ENCODE measurements at places on chromosomes 3 and 15. TPM values are rescaled to one million over a fixed set of nuclear protein-coding genes. Genes with fewer than 3 reads are reported as not detected.

HRH1 gene
- total RNA-seq, result 13.1 TPM

DNA sequence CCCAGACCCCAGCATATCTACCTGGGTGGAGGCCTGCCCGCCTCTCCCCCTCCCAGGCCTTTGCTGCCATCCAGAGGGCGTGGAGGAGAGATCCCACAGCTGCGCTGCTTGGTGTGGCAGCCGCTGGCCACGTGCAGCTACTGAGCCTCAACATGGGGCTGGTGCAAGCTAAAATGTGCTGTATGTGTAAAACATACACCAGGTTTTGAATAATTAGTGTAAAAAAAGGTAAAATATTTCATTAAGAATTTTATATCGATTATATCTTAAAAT lies 95.8 kb downstream of the SEC22A start:
- peaks cover 46% of the 10 kb centered on the region for H3K27me3 ChIP-seq
- no peak overlapping the region for H3K4me3 ChIP-seq
- H3K36me3 ChIP-seq, result no peaks in the 10 kb centered on the region
- no peaks in the 10 kb centered on the region for H3K4me1 ChIP-seq
- H3K27ac ChIP-seq, result no peak overlapping the region

HIGD1A gene
- total RNA-seq, result 201 TPM

DNA sequence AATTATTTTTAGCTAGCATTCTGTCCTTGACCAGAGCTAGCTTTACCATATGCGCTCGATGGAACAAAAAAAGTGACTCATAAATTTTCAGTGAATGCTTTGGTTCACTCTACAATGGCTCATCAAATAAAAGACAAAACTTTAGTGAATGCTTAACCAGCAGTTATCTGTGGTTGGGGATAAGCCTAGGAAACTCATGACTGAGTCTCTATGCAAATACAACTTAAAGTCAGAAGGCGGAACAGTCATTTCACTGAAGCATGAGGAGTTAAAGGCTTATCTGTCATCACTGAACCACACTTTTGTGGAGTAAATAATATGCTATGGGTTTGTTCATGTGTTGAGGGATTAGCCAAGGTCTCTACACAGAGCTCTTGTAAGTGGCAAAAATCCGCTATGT lies 308.4 kb downstream of the SQOR start:
- no peak overlapping the region for H3K4me3 ChIP-seq
- no peak overlapping the region for H3K27ac ChIP-seq
- H3K27me3 ChIP-seq, result no peaks in the 10 kb centered on the region
- H3K4me1 ChIP-seq, result no peaks in the 10 kb centered on the region

DNA sequence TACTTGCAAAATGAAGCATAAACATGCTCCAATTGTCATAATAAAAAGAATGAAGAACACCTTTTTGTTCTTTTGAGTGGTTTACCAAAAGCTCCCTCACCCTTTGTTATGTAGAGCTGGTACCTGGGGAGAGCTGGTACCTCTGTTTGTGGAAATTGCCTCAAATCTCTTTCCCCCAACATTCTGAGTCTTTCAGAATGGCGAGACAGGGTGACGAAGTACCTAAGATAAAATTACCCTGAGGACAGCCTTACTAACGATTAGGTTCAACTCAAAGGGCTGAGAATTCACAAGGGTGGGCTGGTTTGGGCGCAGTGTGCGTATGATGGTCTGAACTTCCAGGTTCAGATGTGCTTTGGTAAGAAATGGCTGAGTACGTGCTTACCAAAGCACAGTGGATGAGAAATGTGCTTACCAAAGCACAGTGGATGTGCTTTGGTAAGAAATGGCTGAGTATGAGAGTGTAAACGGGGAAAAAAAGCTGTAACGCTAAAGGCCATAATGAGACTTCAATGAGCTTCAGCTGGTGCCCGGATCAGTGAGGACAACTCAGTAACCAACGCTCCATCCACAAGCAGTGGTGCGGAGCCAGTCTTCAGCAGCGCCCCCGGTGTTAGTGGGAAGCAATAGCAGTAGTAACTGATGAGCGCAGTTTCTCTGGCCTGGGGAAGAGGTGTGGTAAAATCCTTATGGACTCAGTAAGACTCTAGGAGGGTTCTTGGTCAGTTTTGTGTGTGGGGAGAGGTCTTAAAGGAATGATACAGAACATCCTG lies 72.3 kb upstream of the LRIG1 start:
- no peak overlapping the region for H3K4me3 ChIP-seq
- no peak overlapping the region for H3K27ac ChIP-seq
- H3K4me1 ChIP-seq, result no peaks in the 10 kb centered on the region

SETD2 gene
- 30.3 TPM for total RNA-seq

ANKUB1 gene
- not detected for total RNA-seq

DNA sequence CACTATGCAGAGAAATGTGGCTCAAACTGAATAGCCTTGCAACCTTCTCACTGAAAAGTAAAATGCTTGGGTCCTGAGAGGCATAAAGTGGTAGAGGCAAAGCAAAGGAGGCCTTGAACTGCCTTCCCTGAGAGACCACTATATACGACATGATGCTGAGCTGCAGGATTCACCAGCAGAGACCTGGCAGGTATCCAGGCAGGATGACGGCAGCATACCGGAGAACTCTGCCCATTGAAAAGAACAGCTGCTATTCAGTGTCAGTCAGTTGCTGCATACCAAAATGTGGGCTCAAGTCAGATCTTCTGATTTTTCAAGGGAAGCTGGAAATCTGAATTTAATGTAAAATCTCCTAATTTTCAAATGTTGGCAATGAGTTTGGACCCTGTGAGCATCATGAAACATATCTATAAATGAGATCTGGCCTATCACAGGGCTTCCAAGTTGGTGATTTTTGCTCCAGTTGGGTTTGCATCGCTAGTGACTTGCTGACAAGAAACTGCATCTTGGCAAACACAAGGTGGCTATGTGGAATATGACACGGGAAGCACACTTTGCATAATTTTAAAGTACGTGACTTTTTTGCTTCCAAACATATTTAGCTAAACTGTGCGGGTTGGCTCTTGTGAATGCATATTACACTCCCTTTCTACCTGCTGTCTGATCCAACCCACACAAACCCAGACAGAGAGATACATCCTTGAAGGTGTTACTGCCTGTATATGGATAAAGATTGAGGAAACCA lies 529.0 kb downstream of the AGBL1 start:
- no peaks in the 10 kb centered on the region for H3K36me3 ChIP-seq
- no peak for DNase-seq
- no peak overlapping the region for H3K27ac ChIP-seq
- H3K4me1 ChIP-seq, result no peaks in the 10 kb centered on the region
- no peak overlapping the region for H3K4me3 ChIP-seq
- no peaks in the 10 kb centered on the region for H3K27me3 ChIP-seq

DNA sequence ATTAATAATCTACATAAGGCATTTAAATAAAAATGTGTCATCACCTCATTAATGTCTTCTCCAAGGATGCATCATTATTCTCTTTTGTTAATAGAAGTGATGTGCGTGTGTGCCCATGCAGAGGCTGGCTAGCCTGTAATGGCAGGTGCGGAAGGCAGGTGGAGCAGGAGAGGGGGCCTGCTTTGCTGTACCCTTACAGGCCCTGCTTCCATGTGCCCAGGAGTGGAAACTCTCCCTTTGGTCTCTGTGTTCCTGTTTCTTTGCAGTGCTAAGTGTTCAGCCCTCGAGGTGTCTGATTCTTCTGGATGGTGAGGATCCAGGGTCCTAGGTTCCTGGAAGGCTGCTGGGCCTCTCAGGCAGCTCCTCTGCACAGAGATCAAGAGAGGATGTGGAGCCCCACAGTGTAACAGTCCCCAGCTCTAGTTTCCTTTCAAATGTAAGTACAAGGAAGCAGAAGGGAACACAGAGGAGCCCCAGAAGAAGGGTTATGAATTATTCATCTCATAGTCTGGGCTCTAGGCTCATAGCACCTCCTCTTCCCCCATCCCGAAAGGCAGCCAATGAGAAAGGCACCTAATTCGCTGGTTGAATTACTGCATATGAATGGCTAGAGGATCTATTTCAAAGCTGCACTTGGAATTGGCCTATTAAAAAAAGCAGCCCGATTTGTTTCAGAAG lies 39.2 kb upstream of the AGBL1 start:
- H3K27me3 ChIP-seq, result no peaks in the 10 kb centered on the region
- no peaks in the 10 kb centered on the region for H3K4me1 ChIP-seq
- no peak for DNase-seq

DNA sequence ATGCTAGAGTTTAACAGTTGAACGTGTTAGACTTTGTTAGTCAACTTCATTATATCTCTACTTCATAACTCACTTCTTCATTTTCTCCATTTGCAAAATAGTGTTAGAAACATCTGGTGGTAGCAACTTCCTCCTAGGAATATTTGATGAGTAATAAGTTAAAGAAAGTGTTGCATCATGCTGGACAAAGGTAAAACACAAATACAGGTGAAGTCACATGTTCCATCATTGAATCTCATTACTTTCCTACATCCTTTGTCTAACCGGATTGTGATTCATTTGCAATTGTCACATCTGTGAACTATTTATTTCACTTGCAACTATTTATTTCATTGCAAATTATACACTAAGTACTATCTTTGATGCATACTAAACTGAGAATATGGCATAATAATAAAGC lies 186.5 kb downstream of the TUSC7 start:
- H3K27ac ChIP-seq, result no peak overlapping the region
- H3K27me3 ChIP-seq, result no peaks in the 10 kb centered on the region
- no peaks in the 10 kb centered on the region for H3K36me3 ChIP-seq
- H3K4me3 ChIP-seq, result no peak overlapping the region
- H3K4me1 ChIP-seq, result no peaks in the 10 kb centered on the region
- DNase-seq, result no peak

DNA sequence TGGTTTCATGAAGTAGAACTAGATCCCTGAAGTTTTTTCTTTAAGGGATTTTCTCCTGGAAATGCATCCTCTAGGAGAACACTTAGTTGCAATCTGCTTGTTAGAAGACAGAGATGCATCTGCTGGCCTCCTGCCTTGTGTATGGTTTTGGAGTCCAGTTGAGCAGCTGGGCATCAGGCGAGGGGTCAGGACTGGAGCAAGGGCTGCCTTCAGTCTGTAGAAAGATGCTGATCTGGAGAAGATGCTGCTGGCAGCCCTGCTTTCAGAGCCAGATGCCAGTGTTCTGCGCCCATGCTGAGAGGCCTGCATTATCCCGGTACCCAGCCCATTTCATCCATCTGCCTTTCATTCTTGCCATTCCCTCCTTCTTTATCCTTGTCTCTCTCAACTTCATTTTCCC lies 77.4 kb downstream of the CHCHD6 start:
- H3K27me3 ChIP-seq, result no peaks in the 10 kb centered on the region
- H3K27ac ChIP-seq, result peak overlapping the region; percentile 19
- H3K4me3 ChIP-seq, result no peak overlapping the region
- no peaks in the 10 kb centered on the region for H3K36me3 ChIP-seq
- DNase-seq, result no peak

- H3K27ac ChIP-seq, result no peak overlapping the region
- peaks cover 1% of the 10 kb centered on the region for H3K36me3 ChIP-seq
- peaks cover 45% of the 10 kb centered on the region for H3K4me1 ChIP-seq
- H3K4me3 ChIP-seq, result no peak overlapping the region
- no peak for DNase-seq
- H3K27me3 ChIP-seq, result no peaks in the 10 kb centered on the region
These were observed 30.5 kb downstream of the EHD4 start for GRCh38 chr15:41941644-41942415.

- H3K36me3 ChIP-seq, result no peaks in the 10 kb centered on the region
- H3K4me1 ChIP-seq, result peaks cover 14% of the 10 kb centered on the region
- H3K27me3 ChIP-seq, result peaks cover 10% of the 10 kb centered on the region
- H3K27ac ChIP-seq, result no peak overlapping the region
- H3K4me3 ChIP-seq, result no peak overlapping the region
These were observed 154.1 kb downstream of the TJP1 start for GRCh38 chr15:29668120-29668602.

SPINT1 gene
- total RNA-seq, result 0.56 TPM

DNA sequence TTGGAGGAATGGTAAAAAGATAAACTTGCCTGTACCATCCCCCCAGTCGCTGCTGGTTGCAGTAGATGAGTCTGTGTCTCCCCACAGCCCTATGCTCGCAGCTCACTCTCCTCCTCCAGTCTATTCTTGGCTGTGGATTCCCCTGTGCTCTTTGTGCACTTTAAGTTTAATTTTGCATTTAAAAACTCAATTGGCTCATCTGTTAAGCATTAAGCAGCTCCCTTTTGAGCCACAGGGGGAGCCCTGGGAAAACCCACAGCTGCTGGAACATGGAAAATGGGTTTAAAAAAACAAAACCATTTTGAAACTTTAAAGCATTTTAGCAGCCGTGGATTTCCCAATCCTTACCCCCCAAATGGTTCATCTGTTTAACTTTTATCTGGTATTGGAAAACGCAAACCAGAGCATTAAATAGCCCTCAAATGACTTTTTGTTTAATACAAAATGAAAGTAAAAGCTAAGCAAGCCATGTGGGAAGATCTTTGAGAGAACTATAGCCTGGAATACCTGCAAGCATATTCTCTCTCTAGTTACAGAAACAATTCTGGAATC lies 536.9 kb downstream of the ZIC1 start:
- peaks cover 11% of the 10 kb centered on the region for H3K4me1 ChIP-seq
- peak overlapping the region; percentile 84 for H3K27ac ChIP-seq
- H3K36me3 ChIP-seq, result no peaks in the 10 kb centered on the region
- peak overlapping the region; percentile 50 for H3K4me3 ChIP-seq
- no peaks in the 10 kb centered on the region for H3K27me3 ChIP-seq

IQGAP1 gene
- 246 TPM for total RNA-seq

TNFAIP8L3 gene
- total RNA-seq, result 0.83 TPM

DNA sequence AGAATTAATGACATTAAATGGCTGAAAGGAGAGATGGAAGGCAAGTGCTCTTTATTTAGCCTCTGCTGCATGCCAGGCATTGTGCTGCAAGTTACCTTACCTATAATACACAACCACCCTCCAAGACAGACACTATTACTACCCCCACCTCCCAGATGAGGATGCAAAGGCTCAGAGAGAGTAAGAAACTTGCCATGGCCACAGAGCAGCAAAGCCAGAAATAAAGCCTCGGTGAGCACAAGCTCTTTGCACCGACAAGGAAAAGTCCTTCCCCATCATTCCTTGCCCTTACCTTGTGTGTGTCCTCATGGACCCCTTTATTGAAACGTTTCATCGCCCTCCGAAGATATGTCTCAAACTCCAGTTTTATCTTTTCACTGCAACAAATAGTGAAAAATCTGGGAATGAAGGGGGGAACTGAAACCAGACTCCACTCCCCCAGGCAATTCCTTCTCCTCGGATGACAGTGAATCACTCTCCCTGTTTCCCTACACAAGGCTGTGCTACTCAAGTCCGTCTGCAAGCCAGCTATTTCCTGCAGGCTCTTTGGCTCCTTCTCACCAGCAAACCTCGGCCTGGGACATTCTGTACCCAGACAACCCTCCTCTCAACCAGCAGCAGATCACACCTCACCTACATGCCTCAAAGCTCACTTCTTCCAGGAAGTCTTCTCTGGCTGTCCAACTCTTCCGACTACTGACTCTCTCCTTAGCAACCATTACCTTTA lies 11.4 kb downstream of the XPC start:
- H3K4me3 ChIP-seq, result no peak overlapping the region
- no peaks in the 10 kb centered on the region for H3K27me3 ChIP-seq
- H3K36me3 ChIP-seq, result peaks cover 63% of the 10 kb centered on the region
- no peak overlapping the region for H3K27ac ChIP-seq
- H3K4me1 ChIP-seq, result peaks cover 6% of the 10 kb centered on the region
- peak; percentile 26 for DNase-seq

TM6SF1 gene
- 1.6 TPM for total RNA-seq

TMED3 gene
- total RNA-seq, result 170 TPM
